ENCODE measurements at places on chromosomes 6 and 20.
A peak's percentile ranks its signal among the peaks of the same experiment; 100 is the strongest.

DNA sequence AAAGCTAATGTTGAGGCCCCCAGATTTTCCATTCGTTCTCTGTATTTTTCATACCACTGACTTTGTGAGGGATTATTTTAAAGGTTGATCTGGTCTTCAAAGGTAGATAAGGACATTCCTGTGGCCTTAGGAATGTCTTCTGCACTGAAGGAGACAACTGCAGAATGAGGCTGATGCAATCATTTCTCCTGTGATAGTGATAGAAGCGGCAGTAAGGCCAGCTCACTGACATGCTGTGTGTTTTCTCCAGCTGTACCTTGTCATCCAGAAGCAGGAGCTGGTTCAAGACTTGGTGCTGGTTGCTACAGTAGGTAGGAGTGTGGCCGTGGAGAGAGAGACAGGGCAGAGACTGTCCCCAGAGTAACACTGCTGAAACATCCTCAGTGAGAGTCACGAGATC lies 53.8 kb downstream of the DCBLD1 start:
- peak; percentile 34 for DNase-seq

GRCh38 chr6:11650025-11650696 lies 112.6 kb downstream of the TMEM170B start:
- DNase-seq = peak; percentile 65

DNA sequence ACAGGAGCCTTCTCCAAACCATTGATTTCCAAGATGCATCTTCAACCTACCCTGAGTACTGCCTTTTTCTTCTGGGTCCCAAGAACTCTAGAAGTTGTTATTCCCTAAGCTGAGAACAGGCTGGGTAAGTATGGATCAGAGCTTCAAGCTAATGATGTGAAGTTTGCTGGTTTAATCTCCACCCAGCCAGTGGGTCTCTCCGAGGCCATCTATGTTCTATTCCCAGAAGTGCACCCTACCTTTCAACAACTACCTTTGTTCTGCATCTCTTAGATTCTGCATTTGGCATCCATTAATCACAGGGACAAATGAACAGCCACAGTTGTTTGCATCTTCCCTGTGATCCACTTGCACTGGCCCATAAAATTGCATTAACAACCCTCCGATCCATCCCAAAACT lies 246.2 kb downstream of the HIVEP2 start:
- DNase-seq = no peak

GRCh38 chr20:3890999-3891929 lies 2.1 kb downstream of the PANK2 start:
- no peak for DNase-seq

- DNase-seq = no peak
Measured at GRCh38 chr6:20147469-20147868, 64.8 kb downstream of the MBOAT1 start.

GRCh38 chr6:41531591-41532582 lies 14.3 kb upstream of the FOXP4 start:
- peak; percentile 77 for DNase-seq

DNA sequence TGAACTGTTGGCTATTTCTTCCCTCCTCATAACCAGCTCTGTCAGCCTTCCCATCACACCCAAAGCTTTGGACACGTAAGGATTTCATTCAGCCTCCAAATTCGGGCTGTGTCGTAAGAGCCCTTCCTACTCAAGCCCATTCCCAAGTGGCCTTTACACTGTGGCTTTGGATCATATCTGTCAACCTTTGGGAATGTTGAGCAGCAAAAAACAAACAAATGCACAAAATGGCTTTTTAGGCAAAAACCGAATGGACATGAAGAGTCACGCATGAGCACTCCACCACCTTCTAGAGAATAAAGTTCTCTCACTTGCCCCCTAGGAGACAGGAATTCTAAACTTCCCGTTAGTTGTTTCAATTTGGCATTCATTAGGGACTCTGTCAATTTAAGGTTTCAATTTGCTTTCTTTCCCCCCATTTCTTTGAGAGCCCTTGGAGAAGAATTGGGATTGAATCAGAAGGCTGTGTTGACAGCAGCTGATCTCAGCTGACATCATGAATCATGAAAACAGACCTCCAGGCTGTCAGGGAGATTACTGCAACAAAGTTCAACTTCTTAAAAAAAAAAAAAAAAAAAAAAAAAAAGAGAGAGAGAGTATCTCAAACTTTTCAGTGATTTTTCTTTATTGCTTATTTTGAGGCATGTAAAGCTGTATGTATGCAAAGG lies 110.3 kb downstream of the BCAS1 start:
- peak; percentile 83 for DNase-seq

GRCh38 chr6:53979468-53980067 lies 131.7 kb upstream of the MLIP start:
- no peak for DNase-seq

DNA sequence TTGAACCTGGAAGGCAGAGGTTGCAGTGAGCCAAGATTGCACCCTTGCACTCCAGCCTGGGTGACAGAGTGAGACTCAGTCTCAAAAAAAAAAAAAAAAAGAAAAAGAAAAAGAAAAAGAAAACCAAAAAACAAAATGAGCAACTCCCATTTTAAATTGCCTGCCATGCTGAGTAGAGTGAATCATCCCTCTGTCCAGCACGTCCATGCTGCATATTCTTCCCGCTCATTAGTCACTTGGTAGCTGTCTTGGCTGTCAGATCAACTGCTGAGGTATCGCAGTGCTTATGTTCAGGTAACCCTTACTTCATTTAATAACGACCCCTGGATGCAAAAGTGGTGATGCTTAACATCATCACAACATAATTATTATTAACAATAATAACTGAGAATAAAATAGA lies 72.6 kb upstream of the RNF24 start:
- DNase-seq = no peak

- DNase-seq = no peak
Measured at GRCh38 chr6:144064402-144065212, 30.8 kb downstream of the SF3B5 start.

GRCh38 chr20:54209216-54209813 lies 1.4 kb downstream of the PFDN4 start:
- DNase-seq = no peak
